ENCODE measurements at places on chromosomes 11 and 22. TPM values are rescaled to one million over a fixed set of nuclear protein-coding genes. Genes with fewer than 3 reads are reported as not detected.

Gene AAMDC
- total RNA-seq, result 15.6 TPM

Gene MRGPRF
- 41.5 TPM for total RNA-seq

Gene TRPM5
- under 0.01 TPM for total RNA-seq

Gene SSTR3
- total RNA-seq, result not detected

Gene PAX6
- under 0.01 TPM for total RNA-seq

Gene PRODH
- total RNA-seq, result under 0.01 TPM

Gene GAL
- not detected for total RNA-seq

Gene DDI1
- not detected for total RNA-seq

Gene MIAT
- 1.8 TPM for total RNA-seq

Gene ARFGAP3
- 91.6 TPM for total RNA-seq

Gene OVOL1
- total RNA-seq, result not detected

Gene PRMT3
- total RNA-seq, result 20.6 TPM

Gene BRSK2
- not detected for total RNA-seq

Gene STX5
- 35.8 TPM for total RNA-seq

Measured in osteoblast (primary cell).